Fibroblast of the aortic adventitia (primary cell): ENCODE measurements at places on chromosomes 7 and 10.

DNA sequence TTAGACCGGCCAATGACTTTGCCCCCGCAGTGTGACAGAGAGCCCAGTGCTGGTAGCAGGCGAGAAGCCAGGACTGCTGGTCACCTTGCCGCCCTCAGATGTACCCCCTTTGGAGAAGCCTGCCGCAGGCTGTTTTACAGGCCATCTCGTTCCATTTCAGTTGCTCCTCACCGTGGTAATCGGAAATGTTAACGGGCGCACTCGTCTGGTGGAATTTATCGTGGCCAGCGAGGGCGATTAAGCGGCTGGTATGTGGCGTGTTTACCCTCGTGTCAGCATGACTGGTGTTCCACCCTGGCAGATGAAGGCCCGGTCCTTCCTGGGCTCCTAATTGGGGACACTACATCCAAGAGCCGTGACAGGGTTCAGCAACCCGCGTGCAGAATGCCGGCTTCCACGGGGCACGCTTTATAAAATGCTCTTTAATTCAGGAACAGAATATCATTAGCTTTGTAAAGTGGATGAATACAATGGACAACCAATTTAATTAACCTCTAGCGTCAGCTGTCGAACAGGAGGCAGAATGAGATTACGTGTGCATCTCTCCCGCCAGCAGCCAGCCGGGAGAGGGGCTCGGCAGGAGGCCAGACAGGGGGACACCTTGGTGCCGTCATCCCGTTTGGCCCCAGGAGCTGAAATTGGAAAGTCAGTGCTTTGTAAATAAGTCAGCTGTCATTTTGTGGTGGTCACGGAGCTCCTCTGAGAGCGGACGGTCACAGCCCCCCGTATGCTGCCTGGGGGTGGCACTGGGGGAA is 108.3 kb downstream of the NKX6-2 start:
- no peak for DNase-seq

GRCh38 chr10:81082621-81083376 is 545.1 kb downstream of the SH2D4B start:
- no peak for DNase-seq

DNA sequence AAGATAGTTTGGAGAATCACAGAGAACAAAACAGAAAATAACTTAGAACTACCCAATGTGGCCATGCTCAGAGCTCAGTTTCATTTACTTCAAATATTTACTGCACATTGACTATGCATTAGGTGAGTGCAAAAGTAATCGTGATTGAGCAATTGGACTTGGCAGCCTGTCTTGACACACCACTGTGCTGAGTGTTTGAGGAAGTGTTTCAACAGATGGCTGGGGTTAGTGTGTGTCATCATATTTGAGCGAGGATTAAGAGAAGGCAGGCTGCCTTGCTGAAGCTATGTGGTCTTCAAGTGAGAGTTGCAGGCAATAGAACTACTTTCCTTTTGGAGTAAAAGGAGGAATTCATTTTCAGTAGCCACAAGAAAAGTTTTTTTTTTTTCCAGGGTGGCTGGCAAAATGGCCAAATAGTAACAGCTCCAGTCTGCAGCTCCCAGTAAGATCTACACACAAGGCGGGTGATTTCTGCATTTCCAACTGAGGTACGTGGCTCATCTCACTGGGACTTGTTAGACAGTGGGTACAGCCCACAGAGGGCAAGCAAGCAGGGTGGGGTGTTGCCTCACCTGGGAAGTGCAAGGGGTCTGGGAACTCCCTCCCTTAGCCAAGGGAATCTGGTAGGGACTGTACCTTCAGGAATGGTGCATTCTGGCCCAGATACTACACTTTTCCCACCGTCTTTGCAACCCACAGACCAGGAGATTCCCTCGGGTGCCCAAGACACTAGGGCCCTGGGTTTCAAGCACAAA is 37.6 kb downstream of the AKR1C4 start:
- DNase-seq: peak; percentile 72

- DNase-seq: no peak
Measured at GRCh38 chr10:9274206-9274755, 1219.8 kb downstream of the GATA3 start.

GRCh38 chr10:72626444-72626754 is 520 bp upstream of the MICU1 start:
- DNase-seq: no peak

GRCh38 chr10:89699581-89700064 is 1.8 kb upstream of the KIF20B start:
- peak; percentile 47 for DNase-seq

- peak; percentile 72 for DNase-seq
Measured at GRCh38 chr10:75959209-75959608, 527.8 kb downstream of the LRMDA start.

GRCh38 chr10:29858702-29859267 is 200.6 kb downstream of the JCAD start:
- no peak for DNase-seq

- DNase-seq: no peak
Measured at GRCh38 chr7:138565071-138565450, 105.0 kb downstream of the TRIM24 start.

DNA sequence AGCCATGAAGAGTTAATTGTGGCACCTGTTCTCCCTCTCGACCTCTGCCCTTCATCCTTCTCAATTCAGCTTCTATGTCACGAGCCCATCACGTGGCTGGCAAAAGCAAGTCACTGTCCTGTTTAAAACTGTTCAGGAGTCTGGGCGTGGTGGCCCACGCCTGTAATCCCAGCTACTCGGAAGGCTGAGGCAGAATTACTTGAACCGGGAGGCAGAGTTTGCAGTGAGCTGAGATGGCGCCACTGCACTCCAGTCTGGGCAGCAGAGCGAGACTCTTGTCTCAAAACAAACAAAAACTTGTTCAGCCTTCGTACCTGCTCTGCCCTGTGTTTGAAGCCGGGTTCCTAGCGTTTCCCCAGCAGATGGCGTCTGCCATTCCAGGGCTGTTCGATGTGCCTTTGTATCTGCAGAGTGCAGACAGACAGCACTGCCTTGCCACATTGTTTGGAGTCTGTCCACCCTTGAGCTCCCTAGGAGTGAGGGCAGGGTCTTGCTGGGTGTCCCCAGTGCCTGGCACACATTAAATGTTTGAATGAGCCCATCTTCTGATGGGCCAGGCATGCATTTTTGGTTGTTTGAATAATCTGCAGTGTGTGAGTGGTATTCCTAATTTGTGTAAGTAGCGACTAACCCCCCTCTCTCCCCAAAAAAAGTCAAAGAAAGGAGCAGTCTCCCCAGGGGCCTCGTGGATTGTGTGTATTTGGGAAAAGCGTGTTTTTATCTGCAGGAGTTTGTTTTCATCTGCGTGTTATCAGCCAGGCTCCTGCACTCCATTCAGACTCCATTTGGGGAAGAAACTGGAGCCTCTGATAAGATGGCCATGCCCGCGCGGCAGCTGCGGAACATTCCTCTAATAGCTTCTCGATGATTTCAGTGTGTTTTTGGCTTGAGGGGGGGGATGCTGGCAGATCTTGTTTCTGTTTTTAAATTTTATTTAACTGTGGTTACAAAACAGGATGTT is 61.2 kb downstream of the DNAJB6 start:
- peak; percentile 85 for DNase-seq

GRCh38 chr7:26694141-26694540 is 170.2 kb downstream of the SKAP2 start:
- DNase-seq: no peak

GRCh38 chr7:138943061-138943460 is 38.1 kb downstream of the KIAA1549 start:
- no peak for DNase-seq

- peak; percentile 64 for DNase-seq
Measured at GRCh38 chr7:94127026-94127425, 122.9 kb upstream of the BET1 start.

GRCh38 chr10:11849911-11850310 is 26.8 kb downstream of the PROSER2 start:
- DNase-seq: no peak

DNA sequence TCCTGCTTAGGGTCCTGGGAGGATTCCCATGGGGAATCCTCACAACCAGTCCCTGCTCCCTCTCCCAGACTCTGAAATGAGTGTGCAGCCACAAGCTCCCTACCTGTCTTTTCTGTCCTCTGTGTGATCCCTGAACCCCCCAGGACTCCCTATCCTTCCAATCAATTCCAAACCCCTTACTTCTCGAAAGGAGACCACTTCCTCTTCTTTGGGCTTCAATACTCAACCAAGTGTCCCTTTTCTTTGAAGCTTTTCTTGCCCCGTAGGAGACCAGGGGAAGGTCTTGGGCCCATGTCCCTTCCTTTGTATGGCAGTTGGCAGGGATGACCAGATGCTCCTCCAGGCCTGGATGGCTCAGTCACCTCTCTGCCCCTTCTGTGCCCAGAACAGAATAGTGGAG is 1.7 kb downstream of the AEBP1 start:
- no peak for DNase-seq

DNA sequence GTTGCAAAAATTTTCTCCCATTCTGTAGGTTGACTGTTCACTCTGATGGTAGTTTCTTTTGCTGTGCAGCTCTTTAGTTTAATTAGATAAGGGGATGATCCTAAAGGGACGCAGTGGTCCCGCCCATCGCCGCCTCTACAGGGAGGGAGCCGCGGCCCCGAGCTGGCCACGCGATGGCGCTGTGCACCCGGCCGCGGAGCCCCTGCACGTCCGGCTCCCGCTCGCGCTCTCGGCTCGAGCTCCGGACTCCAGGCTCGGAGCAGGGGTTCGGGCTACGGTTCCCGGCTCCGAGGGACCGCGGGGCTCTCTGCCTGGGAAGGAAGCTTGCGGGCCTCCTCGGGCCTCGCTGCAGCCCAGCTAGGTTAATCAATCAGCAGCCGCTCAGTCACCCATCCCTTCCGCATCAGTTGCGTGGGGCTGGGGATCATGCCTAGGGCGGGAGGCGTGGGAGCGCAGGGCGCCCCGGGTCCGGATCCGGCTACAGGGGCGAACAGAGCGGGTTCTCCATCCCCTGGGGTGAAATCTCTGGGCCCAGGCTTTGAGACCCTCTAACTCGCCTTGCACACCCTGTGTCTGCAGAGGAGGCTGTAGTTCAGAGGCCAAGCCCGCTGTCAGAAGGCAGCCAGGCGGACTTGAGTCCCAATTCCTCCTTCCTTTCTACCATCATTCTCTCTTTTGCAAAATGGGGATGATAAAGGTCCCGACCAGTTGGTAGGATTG is 97.9 kb downstream of the WDR11 start:
- peak; percentile 59 for DNase-seq

- no peak for DNase-seq
Measured at GRCh38 chr10:61888744-61889143, 12.8 kb upstream of the ARID5B start.

DNA sequence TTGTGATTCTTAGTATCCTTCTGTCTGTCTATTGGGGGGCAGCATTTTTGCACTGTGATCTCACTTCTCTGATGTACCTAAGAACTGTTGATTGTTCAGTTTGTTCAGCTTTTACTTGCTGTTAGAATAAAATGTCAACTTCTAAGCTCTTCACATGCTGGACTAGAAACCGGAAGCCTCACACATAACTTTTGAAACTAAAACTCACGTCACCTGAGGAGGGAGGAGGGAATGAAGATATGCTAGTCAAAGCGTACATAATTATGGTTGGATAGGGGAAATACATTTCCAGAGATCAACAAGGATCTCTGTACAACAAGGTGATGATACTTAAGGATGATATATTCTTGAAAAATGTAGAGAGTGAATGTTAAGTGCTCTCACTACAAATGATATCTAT is 609.7 kb downstream of the INHBA start:
- DNase-seq: no peak

DNA sequence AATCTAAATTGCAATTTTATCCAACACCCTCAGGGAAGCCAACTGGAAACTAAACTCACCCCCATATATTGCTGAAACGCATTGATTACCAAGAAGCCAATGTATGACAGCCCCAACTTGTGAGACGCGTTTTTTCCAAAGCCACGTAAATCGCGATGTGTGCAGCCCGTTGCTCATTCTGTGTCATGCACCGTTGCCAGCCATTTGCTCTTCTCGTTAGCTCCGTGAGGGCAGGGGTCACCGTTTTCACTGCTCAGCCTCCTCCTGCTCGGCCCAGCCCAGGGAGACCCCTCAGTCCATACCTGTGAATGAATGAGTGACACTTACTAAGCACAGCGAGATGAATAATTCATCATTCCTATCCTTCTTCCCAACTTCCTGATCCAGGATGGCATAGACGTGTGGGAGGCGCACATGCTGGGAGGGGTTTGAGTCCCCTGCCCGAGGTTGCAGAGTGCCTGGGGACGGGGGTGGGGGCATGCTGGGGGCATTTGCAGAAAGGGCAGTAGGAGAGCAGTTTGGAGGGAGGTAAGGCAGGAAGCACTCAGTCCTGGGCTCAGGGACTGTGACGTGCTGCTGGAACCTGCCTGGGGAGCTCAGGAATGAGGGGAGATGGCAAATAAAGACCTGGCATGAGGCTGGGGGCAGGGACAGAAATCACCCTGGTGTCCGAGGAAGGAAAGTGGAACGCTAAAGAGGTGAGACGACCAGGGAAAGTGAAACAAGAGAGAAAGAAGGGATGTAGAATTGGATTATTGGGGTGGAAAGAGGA is 104.2 kb upstream of the SDK1 start:
- no peak for DNase-seq

DNA sequence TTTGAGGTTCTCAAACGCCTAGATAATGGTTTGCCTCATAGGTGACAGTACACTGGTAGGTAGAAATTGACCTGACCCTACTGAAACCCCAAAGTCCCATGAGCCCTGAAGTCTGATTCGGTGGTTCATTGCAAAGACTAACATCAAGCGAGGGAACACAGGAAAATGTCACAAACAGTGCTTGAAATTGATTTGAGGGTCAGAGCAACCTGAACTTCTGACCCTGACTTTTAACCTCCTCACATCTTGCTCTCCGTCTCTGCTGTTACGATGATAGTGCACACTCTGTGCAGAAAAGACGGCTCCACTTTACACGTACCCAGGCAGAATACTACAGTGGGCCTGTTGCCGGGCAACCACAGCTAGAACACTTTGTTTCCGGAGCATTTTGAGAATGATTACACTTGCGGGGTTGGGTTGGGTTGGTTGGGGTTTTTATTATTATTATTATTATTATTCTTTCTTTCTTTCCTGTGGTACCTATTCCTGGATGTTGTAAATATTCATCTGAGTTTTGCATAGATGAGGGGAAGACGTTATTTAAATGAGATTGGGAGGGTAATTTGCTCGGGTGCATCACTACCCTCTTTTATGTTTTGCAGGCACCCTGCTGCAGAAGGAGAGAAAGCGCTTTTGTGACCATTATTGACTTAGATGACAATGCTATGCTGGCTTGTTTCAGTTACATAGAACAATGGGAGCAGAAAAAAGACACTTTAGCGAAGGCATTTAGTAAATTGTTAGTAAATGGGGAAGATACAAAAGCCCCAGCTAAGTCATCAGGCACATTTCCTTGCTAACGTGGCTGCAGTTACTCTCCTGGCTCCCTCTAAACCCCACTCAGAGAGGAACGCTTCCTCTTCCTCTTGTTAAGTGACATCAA is 438.1 kb upstream of the NRP1 start:
- DNase-seq: no peak

DNA sequence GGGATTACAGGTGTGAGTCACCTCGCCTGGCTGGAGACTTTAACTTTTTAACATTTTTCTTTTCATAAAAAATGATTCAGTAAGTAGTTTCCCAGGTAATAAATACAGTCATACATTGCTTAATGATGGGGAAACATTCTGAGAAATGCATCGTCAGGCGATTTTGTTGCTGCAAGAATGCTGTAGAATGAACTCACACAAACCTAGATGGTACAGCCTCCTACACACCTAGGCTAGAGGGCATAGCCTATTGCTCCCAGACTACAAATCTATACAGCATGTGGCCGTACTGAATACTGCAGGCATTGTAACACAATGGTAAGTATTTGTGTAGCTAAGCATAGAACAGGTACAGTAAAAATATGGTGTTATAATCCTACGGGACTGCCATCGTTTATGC is 108.5 kb upstream of the SFMBT2 start:
- no peak for DNase-seq

GRCh38 chr7:55174856-55175255 is 156.0 kb downstream of the EGFR start:
- DNase-seq: peak; percentile 20
